ENCODE measurements at places on chromosomes 16 and 17.

GRCh38 chr17:61007980-61008379 is 330.3 kb downstream of the BCAS3 start:
- no peak for DNase-seq

DNA sequence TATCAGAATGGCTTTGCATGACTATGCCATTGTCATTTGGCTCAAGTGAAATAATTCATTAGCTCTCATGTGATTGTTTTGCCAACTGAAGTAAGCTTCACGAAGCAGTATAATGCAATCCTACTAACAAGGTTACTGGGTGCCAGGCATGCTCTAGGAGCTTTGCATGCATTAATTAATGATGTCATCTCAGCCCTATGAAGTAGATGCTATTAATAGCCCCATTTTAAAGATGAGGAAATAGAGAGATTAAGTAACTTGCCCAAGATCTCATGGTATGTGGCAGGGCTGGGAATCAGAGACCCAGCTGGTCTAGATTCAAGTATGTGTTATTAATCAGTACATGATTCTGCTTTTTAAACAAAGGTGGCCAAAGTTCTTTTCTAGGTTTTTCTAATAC is 14.1 kb downstream of the KRT39 start:
- no peak for DNase-seq

DNA sequence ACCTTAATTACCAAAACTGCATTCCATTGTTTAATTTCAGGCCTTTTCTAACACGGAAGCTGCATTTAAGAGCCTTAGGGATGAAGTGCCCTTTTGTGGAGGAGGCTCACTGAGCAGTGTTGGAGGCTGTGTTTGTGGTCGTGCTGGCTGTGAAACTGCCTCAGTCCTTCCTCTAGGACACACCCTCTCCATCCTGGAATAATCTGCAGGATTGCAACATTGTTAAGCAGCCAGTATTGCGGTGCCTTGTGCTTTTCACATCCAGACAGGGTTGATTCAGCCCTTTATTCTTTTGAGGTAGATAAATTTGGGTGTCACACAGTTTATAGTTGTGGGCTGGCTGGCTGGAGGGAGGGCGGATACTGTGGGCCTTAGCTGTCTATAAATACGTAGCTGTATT is 141.6 kb downstream of the CDRT15L2 start:
- DNase-seq, result no peak

DNA sequence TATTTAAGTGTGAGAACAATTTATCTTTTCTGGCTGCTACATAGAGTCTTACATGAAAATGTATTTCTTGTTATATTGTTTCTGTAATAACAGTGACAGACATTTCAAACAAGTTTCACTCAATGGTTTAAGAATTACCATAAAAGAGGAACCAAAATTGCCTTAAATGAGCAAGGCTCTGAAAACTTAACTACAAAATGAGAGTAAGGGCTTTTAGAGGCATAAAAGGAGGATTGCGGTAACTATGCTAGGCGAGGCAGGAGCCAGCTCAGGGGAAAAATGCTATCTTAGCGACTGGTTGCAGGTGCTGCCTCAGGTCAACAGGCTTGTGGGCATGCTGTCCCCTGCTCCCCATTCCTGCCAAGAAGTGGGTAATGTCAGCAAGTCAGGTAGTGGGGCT is 81.7 kb upstream of the MSI2 start:
- DNase-seq, result no peak

GRCh38 chr17:12349297-12349696 is 316.4 kb upstream of the MYOCD start:
- no peak for DNase-seq

DNA sequence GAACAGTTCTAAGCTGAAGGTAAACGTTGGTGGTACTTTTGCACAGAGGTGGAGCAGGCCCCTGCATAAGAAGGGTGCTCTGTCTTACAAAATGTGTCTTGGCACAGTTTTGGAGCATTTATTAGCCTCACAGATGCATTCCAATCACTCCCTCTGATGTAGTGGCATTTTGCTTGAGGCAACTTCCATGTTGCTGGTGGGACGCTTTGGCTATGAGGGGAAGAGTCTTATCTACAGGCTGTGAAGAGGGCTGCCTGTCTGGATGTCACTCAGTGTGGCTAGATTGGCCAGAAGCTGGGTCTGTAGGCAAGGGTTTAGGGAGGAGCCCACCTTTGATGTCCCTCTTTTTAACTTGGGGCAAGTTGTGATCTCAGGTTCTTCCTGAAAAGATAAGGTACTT is 2.6 kb upstream of the RARA start:
- DNase-seq, result no peak

GRCh38 chr16:81551151-81551808 is 106.7 kb downstream of the CMIP start:
- DNase-seq, result no peak
